ENCODE measurements at places on chromosomes 4 and X. TPM values are rescaled to one million over a fixed set of nuclear protein-coding genes. Genes with fewer than 3 reads are reported as not detected.

Gene MND1
- 1.0 TPM for total RNA-seq

Gene SNCA
- total RNA-seq = 27.3 TPM

Gene FGD1
- total RNA-seq = 18.6 TPM

Gene TMPRSS11B
- total RNA-seq = 0.27 TPM

Gene USP51
- 2.2 TPM for total RNA-seq

Gene PFKFB1
- total RNA-seq = not detected

Gene LRRC66
- 0.50 TPM for total RNA-seq

Gene TLL1
- total RNA-seq = 2.7 TPM

Gene TRIM75
- total RNA-seq = not detected

DNA sequence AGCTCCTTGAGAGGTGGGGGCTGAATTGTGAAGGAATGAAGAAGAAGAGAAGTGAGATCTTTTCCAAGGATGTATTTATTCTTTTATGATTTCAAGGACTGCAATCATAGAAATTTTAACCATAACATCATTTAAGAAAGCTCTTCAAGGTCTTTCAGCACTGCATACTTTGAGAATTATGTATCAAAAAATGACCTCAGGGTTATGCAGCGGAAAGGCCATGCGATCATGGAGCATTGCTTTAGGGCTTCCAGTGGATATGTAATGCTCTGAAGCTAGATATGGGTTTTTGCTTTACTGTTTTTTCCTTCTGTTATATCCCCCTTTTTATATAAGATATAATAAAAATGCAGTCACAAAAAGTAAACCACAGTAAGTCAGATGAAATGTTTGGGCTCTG, 38.7 kb downstream of the SGMS2 start:
- DNase-seq = peak; percentile 6

- peak; percentile 63 for DNase-seq
Measured at GRCh38 chr4:14110407-14110806, 482.9 kb upstream of the BOD1L1 start.

DNA sequence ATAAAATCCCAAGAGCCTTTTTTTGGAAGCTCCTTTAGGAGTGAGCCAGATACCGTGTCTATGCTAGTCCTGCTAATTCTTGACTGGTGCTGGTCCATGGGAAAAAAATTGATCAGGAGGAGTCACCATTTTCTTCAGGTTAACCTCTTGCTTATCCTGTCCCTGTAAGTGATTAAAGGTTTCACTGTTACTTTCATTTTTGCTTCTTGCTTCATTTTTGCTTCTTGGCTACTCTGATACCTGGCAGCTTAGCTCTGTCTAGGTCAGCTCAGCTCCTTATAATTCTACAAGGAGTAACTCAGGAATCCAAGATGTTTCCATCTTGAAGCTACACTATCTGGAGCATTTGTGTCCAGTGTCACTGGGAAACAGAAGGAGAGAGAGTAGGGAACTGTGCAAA, 45.7 kb downstream of the AFM start:
- no peak for DNase-seq

DNA sequence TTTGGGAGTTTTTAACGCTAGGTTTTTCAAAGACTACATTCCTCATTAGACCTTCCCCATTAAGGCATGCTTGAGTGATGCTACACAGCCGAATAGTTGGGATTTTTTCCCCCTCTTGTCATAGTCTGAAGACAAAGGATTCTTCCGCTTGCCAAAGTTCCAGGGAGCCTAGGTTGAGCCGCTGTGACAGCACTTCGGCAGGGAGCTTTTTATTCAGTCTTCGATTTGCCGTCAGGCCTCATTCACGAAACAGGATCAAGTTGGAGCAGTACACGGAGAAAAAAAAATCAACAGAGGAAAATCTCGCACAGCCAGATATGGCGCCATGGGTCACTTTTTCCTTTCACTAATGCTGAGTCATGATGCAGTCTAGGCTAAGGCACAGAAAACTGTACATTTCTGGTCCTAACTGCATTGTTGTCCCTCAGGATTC, 24.3 kb downstream of the SHROOM3 start:
- DNase-seq = peak; percentile 97

DNA sequence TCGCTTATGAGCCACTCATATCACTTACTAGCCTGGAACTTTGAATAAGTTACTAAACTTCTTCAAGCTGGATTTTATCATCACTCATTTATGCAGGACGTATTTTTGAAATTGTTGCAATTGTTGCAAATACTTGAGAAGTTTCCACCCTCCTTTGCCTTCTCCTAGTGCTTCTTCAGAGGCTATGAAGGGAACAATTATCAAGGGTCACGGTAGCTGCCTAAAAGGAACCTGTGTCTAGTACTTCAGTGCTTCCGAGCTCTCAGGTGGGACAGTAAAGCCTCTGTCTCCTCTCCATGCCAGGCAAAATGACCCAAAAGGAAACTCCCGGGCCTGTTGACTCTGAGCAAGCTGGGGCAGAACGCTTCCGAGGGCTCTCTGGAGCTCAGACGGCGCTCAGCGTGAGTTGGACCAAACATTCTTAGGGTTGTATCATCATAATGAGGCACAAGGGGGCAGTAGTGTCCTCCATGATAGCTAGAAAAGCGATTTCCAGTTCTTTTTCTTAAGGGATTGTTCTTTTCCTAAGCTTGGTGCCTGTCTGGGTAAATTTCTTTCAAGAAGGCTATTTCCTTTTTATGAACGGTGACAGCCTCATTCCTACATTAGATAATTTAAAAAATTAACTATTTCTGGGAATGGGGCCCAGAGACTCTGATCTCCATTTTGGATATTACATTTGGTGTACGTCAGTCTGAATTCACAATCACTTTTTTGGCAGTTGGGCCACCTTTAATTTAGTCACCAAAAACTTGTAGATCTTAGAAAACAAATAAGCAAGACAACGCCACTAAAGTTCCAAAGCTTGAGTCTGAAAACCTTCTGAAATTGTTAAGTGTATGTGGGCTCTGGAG, 73.1 kb downstream of the PACRGL start:
- peak; percentile 18 for DNase-seq

DNA sequence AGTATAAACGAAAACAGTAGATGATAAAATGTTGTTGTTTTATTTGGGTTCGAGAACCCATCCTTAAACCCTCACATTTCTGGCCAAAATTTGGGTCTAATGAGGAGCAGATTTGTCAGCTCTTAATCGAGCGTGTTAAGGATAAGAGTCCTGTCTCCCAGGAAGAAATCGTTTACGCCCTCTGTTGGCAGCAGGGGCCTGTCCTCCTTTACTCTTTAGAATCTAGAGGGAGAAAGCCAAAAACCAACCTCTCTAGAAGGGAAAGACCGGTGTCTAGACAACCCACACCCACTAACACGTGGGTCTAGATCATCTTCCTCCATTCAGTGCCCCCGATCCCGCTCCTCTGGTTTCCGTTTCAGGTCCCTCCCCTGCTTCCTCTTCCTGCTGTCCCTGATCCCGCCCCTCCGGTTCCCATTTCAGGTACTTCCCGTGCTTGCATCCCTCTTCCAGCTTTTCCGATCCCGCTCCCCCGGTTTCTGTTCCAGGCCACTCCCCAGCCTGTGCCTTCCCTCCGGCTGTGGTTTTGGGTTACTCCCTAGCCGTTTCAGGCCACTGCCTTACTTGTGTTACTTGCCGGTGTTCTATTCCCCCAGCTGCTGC, 339.1 kb downstream of the PAPSS1 start:
- no peak for DNase-seq

GRCh38 chr4:184096561-184097240, 121.0 kb downstream of the ENPP6 start:
- peak; percentile 9 for DNase-seq

DNA sequence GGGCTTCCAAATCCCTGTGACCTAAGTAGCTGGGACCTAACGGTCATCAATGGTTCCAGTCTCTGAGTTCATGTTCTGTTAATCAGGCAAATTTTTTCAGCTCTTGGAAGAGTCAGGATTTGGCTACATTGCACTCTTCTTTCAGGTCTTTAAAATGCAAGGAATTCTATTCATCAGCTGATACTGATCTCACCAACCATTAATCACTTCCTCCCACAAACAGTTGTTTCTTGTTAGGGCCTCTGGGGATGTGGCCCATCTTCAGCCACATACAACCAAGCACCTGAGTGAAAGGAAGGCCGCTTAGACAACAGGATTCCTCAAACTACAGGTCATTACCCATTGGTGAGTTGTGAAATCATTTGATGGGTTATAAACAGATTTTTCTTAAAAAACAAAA, 71.7 kb downstream of the FANCB start:
- peak; percentile 77 for DNase-seq

DNA sequence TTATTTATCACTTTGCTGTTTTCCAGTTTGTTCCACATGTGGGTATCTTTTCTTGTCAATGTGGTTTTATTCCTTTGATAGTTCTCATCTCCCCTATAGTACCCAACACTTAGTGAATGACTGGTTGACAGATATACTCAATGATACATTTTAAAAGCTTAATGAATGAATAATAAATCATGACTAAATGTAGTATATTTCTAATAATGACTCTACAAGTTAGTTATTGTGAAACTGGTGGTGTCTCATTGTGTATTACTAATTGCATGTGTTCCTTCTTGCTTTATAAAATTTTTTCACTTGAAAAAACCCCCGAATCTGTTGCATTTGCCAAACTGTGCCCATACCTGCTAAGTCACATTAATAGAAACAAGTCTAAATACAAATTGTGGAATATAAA, 95.4 kb downstream of the MBNL3 start:
- DNase-seq = no peak

DNA sequence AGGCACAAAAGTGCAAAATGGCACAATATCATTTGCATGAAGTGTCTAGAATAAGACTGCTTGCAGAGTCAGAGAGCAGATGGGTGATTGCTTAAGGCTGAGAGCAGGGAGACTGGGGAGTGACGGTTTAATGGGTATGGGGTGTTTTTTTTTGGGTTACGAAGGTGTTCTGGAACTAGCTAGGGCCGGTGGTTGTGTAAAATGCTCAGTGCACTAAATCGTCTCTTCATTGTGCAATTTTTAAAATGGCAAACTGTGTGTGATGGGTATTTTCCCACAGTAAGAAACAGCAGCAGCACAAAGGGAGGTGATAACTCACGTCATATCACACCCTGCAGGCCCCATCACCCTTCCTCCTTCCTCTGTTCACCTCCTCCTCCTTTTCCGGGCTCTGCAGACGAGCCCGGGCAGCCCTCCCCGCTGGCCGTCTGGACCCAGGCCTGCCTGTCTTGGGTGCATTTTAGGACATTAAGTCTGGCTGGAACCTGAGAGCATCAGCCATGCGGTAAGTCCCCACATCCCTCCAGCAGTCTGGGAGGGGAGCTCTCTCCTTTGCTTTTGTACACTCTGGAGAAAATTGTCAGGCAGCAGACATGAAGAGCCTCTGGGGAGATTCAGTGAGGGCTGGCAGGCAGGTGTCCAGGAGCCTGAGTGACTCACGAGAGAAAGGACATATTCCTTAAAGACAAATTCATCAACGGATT, 42.7 kb downstream of the ASMT start:
- peak; percentile 18 for DNase-seq

- no peak for DNase-seq
Measured at GRCh38 chr4:159237975-159238374, 135.1 kb downstream of the RAPGEF2 start.

DNA sequence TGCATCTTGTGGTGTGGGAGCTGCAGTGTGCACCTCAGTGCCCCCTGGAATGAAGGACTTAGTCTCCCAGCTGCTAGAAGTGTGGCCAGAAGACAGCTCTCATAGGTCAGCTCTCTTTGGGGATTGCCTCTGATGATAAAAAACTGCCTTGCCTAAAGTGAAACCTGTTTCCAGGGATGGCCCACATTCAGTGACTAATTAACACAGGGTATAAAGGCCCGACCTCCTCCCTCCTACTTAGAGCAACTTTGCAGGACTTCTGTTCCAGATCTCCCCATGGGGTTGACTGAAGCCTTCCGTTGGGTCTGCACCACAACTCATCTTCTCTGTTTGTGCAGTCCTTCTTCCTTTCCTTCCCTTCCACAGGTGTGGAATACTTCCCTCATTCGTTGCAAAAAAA, 53.2 kb downstream of the SPINK2 start:
- DNase-seq = no peak

- DNase-seq = no peak
Measured at GRCh38 chrX:129743821-129744220, 5.0 kb downstream of the XPNPEP2 start.

GRCh38 chrX:148284821-148285220, 215.6 kb upstream of the AFF2 start:
- DNase-seq = no peak

Data from astrocyte (in vitro differentiated cells and primary cell).